ENCODE measurements at places on chromosomes 1 and 21.
A peak's percentile ranks its signal among the peaks of the same experiment; 100 is the strongest.

DNA sequence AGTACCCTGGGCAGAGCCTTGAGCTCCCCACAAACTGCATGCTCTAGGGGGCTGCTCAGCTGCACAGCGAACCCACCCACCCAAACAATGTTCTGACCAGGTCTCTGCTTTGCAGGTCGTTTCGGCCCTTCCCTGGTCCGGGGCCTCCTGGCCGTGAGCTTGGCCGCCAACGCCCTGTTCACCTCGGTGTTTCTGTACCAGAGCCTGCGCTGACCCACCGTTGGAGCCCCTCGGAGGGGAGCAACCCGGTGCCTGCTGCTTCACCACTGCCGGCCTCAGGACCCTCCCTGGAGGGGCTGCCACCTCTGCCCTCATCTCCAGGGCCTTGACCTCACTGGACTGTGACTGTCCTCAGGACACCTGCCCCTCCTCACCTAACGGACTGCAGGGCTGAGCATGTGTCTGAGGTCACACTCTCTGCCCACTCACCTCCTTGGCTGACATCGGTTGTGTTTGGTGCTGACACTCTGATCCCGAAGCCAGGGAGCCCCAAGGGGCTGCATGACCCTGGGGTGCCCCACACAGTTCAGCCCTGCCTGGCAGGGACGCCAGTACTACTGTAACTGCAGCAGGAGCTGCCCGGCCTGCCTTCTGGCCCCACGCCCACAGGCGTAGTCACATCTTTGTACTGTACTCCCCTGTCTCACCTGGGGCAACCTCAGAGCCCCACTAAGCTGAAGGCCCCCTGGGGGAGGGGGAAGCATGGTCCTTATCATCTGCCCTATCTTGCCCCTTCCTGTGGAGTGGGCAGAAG, 24.3 kb downstream of the TMEM201 start:
- no peak for DNase-seq

DNA sequence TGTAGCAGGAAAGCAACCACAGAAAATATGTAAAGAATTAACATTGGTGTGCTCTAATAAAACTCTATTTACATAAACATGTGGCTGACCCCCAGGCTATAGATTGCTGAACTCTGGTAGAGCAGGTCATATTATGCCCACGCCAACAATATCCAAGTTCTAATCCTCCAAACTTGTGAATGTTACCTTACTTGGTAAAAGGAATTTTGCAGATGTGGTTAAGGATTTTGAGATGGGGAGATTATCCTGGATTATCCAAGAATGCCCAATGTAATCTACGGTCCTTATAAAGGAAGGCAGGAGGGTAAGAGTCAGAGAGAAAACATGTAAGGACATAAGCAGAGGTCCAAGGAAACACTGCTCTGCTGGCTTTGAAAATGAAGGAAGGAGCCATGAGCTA, 201.0 kb downstream of the USH2A start:
- DNase-seq = no peak

- DNase-seq = peak; percentile 73
Measured at GRCh38 chr1:32773018-32773763, 44.0 kb downstream of the YARS1 start.

DNA sequence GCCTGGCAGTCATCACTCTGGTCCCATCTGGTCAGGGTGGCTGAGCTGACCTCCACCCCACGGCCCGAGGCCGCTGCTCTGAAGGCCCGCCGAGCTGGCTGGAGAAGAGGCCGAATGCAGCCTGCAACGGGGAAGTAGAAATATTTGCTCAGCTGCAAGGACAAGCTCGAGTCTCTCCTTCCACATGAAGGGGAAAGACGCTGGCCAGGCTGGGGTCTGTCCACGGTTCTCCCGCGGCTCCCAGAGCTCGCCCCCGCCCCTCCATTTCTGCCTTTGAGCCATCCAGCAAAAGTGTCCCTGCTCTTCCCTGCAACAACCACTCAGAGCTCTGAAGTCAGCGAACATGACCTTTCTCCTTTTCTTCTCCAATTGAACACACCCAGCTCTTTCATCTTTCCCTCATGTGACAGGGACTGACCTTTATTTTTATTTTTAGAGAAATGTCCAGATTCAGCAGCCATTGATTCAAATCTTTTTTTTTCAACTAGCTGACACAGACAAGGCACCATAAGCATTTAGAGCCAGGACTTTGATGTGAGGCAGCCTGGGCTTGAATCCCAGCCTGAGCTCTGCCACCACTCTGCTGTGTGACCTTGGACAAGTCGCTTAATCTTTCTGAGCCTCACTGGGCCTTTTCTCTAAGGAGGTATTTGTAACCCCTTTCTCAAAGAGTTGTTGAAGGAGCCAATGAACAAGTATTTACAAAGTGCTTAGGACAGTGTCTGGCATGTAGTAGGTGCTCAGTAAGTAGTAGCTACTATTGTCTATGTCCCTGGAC, 149.3 kb upstream of the WNT4 start:
- no peak for DNase-seq

DNA sequence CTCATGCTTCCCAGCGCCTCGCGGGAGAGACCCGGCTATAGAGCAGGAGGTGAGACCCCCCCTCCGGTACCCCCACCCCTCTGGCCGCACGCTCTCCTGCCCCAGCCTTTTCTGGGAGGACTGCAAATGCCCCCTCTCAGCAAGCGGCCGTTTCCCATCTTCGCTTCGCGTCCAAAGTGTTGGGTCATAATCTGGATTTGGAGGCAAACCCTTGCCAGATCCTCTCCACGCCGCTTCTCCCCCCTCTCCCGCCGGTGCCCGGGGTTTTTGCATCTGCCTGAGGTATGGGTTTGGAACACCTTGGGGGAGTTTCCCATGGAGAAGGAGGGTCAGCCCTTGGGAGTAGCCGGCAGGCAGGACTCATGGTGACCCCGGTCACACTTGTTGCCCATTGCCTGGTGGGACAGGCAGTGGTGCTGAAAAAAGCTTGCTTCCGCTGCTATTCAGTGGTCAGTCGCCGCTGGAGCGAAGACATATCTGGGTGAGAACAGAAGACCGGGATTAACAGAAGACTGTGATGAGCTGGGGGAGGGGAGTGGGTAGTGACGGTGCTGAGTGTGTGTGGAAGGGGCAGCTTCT, 935 bp downstream of the KCNK2 start:
- no peak for DNase-seq

DNA sequence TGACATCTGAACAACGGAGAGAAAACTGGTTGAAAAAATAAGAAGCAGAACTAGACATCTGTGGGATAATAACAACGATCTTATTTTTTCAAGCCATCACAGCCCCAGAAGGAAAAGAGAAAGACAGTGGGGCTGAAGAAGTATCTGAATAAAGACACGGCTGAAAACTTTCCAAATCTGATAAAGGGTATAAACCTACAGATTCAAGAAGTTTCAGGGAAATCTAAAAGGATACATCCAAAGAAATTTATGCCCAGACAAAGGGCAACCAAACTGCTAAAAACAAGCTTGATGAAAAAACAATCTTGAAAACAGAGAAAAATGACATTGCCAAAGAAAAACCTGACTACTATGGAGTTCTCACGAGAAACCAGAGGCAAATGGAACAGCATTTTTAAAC, 40.4 kb downstream of the TARBP1 start:
- no peak for DNase-seq

- no peak for DNase-seq
Measured at GRCh38 chr21:38384675-38385426, 113.4 kb downstream of the ERG start.

DNA sequence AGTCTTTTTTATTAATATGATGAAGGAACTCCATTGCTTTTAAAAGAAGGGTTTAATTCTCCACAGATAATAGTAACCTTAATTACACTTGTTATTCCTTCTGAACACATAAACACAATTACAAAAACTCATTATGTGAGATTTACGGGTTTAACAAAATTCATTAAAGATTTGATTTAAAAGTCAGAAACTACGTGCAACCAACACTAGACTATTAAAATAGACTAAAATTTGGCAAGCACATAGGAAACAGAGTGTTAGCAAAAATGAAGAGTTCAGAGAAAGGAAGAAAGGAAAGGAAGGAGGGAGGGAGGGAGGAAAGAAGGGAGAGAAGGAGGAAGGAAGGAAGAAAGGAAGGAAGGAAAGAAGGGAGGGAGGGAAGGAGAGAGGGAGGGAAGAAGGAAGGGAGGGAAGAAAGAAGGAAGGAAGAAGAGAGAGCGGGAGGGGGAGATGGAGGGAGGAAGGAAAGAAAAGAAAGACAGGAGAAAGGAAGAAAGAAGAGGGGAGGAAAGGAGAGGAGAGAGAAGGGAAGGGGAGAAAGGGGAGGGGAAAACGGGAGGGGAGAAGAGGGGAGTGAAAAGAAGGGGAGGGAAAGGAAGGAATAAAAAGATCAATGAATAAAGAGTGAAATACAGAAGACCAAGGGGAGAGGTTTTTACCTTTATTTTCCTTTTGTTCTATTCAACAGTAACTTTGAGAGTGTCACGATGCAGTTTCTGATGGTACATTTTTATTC, 123.4 kb upstream of the LYPLAL1 start:
- DNase-seq = no peak

DNA sequence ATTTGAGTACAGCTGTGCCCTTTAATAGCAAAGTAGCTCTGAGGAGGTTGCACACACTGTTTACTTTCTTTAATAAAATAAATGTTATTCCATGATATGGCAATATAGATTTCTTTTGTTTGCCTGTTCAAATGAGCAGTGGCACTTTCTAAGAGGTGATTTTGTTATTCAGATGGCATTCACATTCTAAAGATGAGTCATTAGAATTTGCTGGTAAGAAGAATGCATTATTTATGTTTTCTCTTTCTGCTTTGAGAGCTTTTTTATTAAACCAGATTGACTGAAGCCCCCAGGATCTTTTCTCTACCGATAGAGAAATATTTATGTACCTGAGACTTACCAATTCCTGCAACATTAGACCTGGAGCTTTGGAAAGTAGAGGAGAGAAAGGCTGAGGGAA, 11.2 kb upstream of the LEPR start:
- DNase-seq = no peak

DNA sequence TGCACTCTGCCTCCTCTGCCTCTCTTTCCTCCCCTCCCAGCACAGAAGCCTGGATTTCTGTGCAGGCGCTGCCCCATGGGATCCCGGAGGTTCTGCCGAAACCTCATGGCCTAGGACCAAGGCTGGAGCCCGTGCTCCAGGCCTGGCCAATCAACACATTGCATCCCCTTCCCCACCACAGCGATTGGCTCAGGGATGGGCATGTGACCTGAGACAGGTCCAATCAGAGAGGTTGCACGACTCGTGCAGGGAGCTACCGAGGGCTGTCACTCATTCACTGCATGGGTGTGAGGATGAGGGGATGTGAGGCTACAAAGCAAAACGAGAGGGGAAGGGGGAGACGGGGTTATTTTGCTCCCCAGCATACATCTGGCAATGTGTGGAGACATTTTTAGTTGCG, 3.3 kb upstream of the CELA2B start:
- DNase-seq = no peak

GRCh38 chr1:30125021-30125820, 598.2 kb downstream of the MATN1 start:
- DNase-seq = no peak

GRCh38 chr1:79539001-79539400, 532.5 kb upstream of the ADGRL4 start:
- no peak for DNase-seq

DNA sequence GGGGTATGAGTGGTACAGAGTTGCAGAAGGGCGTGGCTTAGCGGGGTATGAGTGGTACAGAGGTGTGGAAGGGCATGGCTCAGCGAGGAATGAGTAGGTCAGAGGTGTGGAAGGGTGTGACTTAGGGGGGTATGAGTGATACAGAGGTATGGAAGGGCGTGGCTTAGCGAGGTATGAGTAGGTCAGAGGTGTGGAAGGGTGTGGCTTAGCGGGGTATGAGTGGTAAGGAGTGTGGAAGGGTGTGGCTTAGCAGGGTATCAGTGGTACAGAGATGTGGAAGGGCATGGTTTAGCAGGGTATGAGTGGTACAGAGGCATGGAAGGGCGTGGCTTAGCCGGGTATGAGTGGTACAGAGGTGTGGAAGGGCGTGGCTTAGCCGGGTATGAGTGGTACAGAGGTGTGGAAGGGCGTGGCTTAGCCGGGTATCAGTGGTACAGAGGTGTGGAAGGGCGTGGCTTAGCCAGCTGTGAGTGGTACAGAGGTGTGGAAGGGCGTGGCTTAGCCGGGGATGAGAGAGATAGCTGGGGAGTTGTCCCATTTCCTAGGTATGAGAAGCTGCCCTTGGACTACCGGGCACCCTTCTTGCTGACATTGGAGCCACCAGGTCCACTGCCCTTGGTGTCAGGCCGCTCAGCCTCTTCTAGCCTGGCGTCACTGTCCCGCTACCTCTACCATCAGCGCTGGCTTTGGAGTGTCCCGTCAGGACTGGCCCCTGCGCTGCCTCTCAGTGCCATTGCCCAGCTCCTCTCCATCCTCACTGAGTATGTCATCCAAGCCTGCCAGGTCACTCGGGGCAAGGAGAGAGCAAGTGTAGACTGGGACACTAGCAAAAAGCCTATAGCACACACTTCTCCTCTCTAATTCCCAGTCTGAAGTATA, 29.8 kb downstream of the HYI start:
- peak; percentile 7 for DNase-seq

DNA sequence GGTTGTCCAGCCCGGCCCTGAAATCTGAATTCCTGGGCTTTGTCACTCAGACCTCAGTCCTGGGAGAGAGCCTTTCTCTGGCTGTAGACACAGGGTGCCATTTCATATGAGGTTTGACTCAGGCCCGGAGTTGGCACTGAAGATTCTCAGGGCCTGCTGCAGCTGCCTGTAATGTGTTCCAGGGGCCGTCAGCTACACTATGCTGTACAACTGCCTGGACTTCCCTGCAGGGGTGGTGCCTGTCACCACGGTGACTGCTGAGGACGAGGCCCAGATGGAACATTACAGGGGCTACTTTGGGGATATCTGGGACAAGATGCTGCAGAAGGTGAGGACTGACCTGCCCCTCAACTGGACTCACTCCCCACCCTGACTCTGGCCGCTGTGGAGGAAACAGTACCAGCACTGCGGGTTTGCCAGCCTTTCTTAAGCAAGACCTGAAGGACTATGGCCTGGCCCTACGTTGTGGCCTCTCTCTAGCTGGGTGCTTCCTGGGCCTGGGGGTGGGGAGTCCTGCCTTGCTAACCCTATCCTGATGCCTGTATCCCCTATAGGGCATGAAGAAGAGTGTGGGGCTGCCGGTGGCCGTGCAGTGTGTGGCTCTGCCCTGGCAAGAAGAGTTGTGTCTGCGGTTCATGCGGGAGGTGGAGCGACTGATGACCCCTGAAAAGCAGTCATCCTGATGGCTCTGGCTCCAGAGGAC, 18.9 kb downstream of the FAAH start:
- no peak for DNase-seq

DNA sequence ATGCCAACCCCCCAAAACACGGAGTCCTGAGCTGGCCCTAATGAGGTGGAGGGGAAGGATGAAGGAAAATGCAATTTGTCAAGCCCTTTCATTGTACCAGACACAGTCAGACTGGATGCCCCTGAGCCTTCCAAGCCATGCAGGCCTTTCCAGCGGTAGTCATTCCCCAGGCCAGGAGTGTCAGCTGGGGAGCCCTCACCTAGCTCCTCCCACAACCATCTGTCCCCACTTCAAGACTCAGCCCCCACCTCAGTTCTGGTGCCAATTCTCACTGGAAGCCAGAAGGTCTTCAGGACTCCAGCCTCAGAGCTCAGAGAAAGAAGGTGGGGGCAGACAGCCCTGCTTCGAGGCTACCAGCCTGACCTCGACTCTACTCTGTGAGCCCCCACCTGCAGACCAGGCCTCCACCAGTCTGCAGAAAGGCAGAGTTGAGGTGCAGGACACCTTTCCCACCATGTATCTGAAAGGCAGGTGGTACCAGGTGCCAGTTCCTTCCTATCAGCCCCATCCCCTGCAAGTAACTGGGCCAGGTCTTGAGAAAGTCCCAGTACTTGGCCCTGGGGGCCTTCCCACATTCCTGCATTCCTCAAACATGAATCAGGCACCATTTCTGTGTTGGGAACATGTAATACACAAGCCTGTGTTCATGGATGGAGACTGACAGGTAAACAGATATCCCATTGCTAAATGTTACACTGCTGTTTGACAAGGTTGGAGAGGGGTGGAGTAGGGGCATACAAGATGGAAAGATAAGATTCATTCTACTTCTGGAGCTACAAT, 180.6 kb upstream of the EDN2 start:
- DNase-seq = no peak

Data from CD4-positive, alpha-beta T cell treated with Interleukin-4 for 4 hours (primary cell).